Progenitor cell of endocrine pancreas (in vitro differentiated cells): ENCODE measurements at places on chromosomes 3 and 15.
A peak's percentile ranks its signal among the peaks of the same experiment; 100 is the strongest.

DNA sequence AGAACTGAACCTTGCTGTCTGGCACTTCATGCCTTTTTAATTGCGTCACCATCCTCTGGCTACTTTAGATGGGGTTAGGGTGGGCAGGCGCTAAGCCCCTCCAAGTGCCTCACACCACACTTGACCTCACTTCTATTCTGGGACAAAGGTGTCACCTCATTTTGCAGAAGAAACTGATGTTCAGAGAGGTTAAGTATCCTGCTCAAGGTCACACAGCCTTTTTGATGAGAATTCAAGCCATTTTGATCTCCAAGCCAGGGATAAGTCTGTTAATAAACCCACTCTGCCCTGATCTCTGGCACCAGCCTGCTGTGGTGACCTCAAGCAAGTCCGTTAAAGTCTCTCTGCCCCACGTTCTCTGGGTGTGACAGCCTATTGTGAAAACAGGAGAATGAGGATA, 58.8 kb upstream of the PRR23C start:
- no peak for DNase-seq

DNA sequence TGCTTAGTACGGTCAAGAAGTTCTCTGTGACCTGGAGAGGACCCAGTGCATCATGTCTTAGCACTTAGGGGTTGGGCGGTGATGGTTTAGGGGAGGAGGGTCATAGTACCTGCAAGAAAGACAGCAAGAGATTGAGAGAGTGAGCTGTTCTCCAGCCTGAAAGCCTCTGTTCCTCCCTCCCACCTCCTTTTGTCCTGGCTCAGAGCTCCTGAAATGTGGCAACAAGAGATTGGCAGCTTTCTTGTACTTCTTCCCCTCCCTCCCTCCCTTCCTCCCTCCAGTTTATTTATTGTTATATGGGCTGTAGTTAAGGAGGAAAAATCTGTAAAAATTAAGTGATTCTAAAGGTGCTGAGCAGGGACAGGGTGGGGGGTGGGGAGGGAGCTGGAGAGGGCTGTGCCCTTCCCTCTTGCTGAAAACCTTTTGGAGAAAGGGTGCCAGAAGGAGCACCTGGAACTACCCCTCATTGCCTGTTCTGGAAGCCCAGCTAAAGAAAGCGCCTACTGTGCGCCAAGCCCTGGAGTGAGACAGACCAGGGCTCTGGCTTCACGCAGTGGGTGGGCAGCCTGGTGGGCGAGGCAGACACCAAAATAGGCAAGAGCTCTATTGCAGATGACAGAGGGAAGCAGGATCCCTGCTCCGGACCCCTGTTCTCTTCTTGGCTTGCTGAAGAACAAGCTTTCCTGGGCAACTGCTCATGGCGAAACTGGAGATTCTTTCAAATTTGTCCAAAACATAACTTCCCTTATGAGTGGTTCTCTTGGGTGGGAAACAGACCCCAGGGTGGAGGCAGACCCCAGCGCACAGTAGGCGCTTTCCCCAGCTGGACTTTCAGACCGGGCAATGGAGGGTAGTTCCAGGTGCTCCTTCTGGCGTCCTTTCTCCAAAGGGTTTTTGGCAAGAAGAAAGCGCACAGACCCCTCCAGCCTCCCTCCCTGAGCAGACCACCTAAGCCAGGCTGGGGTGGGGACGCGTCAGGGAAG, 35.6 kb downstream of the LINGO1 start:
- no peak for DNase-seq

DNA sequence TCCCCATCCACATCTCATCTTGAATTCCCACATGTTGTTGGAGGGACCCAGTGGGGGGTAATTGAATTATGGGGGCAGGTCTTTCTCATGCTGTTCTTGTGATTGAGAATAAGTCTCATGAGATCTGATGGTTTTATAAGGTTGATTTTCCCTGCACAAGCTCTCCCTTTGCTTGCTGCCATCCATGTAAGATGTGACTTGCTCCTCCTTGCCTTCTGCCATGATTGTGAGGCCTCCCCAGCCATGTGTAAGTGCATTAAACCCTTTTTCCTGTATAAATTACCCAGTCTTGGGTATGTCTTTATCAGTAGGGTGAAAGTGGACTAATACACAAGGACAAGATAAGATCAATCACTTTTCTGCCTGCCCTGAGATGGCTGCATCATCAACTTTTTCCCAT, 5.8 kb upstream of the CCK start:
- DNase-seq, result no peak

GRCh38 chr15:55802600-55803376, 59.8 kb upstream of the PRTG start:
- no peak for DNase-seq

DNA sequence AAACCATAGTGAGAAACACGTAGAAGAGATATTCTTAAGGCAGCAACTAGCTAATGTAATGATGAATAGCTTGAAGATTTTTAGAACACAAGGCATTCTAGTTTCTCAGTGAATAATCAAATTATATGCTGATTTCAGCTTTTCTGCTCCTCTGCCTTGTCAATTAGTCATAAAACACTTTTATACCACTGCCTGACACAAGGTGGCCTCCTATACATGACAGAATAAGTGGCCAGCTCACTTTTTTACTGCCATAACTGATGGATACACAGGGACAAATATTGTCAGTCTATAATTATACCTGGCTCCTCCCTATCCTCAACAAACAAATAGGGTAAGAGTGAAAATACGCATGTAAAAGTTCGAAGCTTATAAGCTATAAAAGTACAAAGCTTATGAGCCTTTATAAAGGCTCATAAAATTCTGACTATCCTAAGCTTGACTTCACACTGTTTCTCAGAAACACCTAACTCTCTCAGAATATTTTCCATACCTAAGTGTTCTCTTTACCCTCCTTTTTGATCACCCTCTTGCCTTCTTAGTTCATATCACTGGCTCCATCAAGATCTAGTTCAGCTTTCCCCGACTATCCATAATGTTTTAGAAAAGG, 81.6 kb downstream of the HERC1 start:
- DNase-seq, result no peak

DNA sequence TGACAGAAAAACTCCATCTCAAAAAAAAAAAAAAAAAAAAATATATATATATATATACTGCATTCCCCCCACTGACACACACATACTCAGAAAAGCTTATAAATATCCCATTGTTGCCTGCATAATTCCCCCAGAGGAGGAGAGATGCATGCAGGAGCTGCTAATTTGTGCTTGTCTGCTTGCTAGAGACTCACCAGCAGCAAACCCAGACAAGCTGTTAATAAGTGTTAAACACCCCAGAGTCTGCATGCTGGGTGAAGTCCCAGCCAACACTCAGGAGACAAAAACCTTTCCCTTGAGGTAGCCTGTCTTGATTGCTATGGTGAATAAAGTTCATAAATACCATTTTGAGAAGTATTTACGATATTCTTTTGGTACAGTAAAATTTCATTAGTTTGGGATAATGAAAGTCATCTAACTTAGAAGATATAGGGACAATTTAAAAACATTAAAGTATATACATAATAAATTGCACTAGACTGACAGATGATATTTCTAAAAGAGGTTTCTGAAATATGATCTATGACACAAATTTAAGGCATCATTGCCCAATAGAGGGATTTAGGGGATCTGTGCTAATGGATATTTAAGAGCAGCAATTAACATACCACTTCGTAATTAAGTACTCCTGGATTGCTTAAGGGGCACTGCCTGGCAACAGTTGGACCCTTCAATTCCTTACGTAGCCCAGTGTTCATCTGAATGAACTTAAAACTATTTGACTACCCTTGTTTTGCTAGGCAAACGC, 400.0 kb upstream of the C2CD4B start:
- DNase-seq, result no peak

- no peak for DNase-seq
Observed at GRCh38 chr15:79970624-79971434, at the start of gene BCL2A1. BCL2A1 (minus strand) TSS chr15:79971196; CDS start chr15:79971119, 77 bp downstream.

- DNase-seq, result no peak
Observed at GRCh38 chr3:183307749-183308148, 54.7 kb downstream of the B3GNT5 start.

- no peak for DNase-seq
Observed at GRCh38 chr3:172288651-172289050, 159.6 kb downstream of the GHSR start.

DNA sequence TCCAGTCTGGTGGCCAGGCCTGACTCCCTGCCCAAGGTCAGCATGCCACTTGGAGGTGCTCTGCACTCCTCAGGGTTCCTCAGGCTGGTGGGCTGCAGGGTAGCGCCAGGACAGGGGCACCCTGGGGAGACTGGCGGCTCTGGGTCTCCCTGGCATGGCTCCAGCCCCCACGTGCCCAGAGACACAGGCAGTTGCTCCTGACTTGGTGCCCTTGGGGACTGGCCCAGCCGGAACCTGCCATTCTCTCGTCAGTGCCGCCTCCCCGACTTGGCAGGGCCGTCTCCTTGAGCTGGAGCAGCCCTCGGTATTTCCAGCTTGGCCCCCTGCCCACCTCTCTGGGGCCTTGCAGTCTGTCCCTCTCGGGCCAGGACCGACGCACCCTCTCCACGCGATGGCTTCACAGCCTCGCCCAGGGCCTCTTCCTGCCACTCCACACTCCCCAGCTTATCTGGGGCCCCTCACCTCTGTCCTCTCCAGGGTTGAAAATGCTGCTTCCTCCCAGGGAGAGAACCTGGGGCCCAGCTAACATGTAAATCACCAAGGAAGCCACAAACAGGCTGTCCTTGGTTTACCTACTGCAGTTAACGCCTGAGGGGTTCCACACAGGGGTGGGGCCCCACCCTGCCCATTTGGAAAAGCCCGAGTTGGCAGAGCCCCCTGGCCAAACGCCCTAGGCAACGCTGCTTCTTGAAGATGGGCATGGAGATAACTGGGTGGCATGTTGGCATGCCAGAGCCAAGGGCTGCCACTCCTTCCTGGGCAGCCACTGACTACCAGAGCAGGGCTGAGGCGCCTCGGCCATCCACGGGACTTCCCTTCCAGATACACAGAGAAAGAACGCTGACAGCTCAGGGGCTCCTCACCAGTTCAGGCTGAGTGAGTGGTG, 61.4 kb downstream of the SMAD6 start:
- DNase-seq, result no peak

DNA sequence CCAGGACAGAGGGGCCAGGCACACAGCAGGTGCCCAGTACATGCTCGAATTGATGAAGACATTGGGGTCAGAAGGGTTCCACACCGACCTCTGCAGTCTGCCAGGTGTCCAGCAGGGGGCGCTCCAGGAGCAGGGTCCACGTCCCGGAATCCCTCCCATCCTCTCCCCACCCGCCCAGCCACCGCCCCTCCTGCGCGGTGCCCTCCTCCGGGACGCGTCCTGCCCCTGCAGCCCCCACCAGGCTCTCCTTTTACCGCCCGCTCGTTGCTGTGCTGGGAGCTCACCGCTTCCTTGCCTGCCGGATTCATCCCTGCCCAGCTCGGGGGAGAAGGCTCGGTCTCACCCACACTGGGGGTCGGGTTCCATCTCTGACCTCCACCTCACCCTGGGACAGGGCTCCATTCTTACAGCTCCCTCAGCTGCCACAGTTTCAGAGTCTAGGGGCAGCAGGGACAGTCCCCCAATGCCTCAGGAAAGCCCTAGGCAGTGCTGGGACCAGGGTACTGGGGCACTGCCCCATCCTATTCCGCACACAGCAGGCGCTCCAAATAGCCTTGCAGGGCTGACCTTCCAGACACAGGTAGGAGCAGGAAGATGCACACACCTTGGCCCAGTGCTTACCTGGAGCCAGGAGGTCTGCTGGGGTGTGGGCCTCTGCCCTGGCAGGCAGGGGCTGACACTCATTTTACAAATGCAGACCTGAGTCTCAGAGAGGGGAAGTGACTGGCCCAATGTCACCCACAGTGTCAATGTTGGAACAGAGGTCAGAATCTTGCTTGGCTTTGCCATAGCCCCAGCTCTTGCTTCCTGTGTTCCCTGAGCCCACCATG, 31.0 kb downstream of the GRIP2 start:
- DNase-seq, result peak; percentile 85

DNA sequence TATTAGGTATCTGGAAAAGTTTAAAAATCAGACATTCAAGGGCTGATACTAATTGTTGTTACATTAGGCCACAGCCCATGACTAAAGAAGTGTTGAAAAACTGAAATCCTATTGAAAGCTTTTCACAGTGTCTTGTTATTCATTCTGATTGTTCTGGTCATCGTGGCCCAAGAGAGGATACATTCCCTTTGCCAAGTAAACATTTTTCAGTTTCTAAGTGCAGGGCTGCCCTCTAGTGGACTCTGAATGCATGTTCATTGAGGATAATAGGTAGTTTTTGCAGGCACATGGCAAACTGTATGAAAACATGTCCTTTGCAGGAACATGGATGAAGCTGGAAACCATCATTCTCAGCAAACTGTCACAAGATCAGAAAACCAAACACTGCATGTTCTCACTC, 181.1 kb downstream of the MYRIP start:
- no peak for DNase-seq

GRCh38 chr3:9253327-9253726, 3.9 kb upstream of the SRGAP3 start:
- no peak for DNase-seq

GRCh38 chr3:134638385-134639030, 12.3 kb downstream of the KY start:
- no peak for DNase-seq

DNA sequence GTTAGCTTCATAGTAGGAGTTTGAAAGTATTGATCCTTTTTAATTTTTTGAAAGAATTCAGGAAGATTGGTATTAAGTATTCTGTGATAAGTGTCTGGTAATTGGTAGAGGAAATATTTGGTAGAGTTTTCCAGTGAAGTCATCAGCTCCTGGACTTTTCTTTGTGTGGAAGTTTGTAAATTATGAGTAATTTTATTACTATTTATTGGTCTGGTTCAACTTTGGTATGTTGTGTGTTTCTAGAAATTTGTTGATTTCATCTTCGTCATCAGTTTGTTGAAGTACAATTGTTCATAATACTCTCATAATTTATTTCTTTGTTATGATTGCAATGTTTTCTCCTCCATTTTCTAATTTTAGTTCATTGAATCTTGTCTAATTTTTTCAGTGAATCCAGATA, 832.0 kb downstream of the OTOL1 start:
- no peak for DNase-seq

DNA sequence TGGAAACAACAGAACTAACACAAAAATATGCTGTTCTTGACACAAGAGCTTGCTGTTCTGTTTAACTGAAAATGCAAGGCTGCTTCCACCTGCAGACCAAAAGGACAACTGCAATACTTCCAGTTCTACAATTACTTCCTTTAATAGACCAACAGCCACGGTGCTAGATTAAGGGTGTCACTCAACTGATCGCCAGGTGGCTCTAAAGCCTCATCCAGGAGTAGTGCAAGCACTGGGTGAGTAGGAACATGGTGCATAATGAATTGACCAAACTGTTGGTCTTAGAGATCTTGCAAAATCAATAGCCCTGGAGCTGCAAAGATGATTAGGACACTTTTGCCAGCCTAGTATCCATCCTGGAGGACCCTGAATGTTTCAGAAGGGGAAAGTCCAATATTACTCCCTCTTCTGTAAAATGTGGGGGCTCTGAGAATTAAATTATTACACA, 3.6 kb upstream of the CLDN16 start:
- DNase-seq, result no peak
